ENCODE measurements at places on chromosomes 16 and 17.
A peak's percentile ranks its signal among the peaks of the same experiment; 100 is the strongest.

GRCh38 chr17:81494626-81495377, 17.8 kb downstream of the ACTG1 start:
- DNase-seq = no peak

DNA sequence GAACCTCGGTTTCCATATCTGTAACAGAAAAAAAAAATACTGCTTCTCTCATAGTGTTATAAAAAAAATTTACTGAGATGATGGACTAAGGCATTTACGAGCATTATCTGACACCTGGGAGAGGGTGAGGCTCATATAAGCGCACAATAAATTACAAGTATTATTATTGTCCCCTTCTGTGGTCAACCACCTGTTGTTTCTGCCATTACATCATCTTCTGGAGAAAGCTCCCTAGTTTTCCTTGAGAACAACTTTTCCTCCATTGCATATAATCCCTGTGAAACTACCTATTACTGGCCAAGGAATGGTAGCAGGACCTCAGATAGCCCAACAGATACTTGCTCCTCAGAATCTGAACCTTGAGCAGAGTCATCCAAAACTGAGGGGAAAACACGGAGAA, 11.7 kb upstream of the GGA2 start:
- no peak for DNase-seq

- DNase-seq = no peak
These were observed 1.7 kb upstream of the RBBP6 start for GRCh38 chr16:24537474-24538337.

GRCh38 chr17:67652433-67652832, 65.3 kb upstream of the NOL11 start:
- DNase-seq = no peak

GRCh38 chr16:88736088-88736487, 29.8 kb downstream of the CTU2 start:
- no peak for DNase-seq

DNA sequence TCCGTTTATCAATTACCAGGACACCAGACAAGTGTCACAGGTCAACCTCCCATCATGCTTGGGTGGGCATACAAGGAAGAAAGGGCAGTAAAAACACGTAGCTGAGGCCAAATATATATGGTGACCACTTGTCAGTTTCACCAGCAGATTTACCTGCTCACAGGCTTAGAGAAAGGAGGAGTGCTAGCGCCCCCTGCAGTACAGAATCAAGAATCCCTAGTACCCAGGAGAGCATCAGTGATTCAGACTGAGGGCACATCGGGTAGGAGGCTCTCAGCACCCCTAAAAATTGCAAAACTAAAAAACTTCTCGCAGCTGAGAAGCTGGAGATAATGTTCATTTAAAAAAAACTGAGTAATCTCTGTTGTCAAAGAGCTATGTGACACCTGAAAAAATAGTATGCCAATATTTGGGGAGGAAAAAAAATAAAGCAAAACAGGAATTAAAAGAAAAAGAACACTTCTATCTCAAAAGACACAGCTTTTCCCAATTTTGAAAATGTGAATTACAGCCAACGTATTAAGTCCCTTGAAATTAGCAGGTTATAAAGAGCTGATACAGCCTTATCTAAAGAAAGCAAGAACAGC, 21.2 kb upstream of the MON1B start:
- peak; percentile 48 for DNase-seq

DNA sequence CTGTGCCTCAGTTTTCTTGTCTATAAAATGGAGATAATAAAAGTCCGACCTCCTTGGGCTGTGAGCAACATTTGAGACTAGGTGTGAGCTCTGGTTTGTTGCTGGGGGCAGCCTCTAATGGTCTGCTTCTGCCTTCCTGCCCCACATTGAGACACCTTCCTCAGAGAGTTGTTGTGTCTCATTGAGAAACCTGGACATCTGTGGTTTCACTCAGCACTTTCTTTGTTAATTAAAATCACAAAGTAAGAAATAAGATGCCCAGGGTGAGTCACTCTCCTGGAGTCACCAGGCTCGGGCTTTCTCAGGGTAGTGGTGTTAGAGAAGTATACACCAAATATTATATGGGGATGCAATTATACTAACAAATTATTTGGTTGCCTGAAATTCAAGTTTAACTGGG, 389.2 kb upstream of the SALL1 start:
- DNase-seq = peak; percentile 55

- no peak for DNase-seq
These were observed 244.6 kb upstream of the MAF start for GRCh38 chr16:79845033-79845733.

Data from adipocyte (in vitro differentiated cells).